CD4-positive, CD25-positive, alpha-beta regulatory T cell (primary cell): ENCODE measurements at places on chromosomes 1 and 21.

DNA sequence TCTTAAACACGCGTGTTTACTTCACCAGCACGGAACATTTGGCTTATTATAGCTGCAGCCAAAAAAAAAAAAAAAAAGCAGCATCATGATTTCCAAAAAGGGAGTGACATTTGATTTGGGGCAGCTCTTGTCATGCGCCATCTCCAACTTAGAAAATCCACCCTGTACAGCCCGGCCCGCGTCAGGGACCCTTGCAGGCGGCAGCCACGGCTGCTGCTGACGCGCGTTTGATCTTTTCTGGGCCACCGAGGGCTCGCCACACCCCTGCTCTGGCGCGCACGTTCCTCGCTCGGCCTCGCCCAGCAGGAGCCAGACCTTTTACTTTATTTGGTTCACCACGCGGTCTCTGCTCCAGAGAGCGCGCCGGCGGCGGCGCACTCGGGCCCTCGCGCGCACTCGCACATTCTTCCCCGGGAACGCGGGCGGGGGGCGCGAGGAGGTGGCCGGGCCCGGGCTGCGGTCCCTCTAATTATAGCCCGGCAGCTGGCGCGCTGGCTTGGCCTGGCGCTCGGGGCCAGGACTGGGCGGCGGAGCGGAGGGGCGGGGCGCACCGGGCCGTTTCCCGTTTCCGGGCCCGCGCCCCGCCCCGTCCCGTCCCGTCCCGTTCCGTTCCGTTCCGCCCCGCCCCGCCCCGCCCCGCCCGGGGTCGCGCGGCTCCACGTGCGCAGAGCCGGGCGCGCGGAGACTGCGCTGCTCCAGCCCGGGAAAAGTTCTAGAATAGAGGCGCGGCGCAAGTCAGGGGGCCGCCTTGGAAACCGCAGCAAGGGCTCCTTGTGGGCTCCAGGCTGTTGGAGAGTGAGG, 10.2 kb downstream of the IRF2BP2 start:
- peak; percentile 64 for DNase-seq

- no peak for DNase-seq
These were observed 253.7 kb downstream of the CACNA1E start for GRCh38 chr1:181737056-181737455.

- no peak for DNase-seq
These were observed 127.1 kb downstream of the S1PR1 start for GRCh38 chr1:101363891-101364318.

GRCh38 chr1:202216691-202217090, 23.1 kb downstream of the LGR6 start:
- DNase-seq = no peak

GRCh38 chr1:246460406-246460805, 46.7 kb downstream of the SMYD3 start:
- no peak for DNase-seq

DNA sequence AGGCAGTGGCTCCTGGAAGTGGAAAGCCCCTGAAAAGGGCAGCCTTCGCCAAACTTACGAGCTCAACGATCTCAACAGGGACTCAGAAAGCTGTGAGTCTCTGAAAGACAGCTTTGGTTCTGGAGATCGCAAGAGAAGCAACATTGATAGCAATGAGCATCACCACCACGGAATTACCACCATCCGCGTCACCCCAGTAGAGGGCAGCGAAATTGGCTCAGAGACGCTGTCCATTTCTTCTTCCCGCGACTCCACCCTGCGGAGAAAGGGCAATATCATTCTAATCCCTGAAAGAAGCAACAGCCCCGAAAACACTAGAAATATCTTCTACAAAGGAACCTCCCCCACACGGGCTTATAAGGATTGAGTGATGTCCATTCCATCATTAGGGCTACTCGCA, 42.4 kb downstream of the PLPPR4 start:
- DNase-seq = no peak

- DNase-seq = no peak
These were observed 26.3 kb downstream of the RGS8 start for GRCh38 chr1:182658055-182658454.

DNA sequence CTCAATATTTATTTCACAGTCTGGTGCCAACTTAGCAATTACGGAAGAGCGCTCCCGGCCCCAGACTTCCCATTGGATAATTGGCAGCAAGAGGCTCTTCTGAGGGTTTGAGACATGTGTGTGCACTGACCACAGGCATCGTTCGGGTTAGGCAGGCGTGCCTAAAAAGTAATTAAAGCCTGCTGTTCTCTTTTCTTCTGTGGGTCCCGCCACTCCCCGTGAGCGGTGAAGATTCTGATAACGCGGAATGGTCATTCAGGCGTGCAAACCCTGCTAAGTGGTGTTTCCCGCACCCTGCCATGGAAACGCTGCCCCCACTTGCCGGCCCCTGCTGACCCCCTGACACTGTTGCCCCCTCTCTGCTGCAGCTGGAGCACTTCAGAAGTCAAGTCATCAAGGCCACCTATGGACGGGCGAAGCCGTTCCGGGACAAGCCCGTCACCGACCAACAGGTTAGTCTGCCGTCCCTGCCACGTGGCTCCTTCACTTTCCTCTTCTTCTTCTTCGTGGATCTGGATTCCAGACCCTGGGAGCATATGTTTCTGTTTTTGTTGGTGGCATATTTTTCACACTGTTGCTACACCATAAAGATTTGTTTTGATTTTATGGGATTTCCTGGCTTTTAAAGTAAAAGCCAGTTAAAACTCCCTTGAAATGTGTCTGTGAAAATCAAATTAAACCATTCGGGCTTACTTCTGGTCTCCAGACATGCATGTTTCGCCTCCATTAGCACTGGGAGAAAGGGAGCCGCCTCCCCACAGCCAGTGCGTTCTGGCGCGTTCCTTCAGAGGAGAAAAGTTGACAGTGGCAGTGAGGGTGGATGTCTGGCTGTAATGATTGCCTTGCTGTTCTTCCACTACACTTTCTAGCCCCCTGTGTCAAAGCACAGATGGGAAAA, 79.9 kb downstream of the FHAD1 start:
- no peak for DNase-seq
